ENCODE measurements at places on chromosomes 3 and 15. TPM values are rescaled to one million over a fixed set of nuclear protein-coding genes. Genes with fewer than 3 reads are reported as not detected.

Gene TMIE
- 0.63 TPM for total RNA-seq

Gene UROC1
- total RNA-seq, result 0.09 TPM

Gene HTR3E
- total RNA-seq, result not detected

Gene LTF
- 102 TPM for total RNA-seq

- no peaks in the 10 kb centered on the region for H3K4me1 ChIP-seq
These were observed 63.9 kb downstream of the NFKBIZ start for GRCh38 chr3:101913168-101913567.

Measured in lung (tissue), 17 donors.